ENCODE measurements at places on chromosomes 6 and 20.

DNA sequence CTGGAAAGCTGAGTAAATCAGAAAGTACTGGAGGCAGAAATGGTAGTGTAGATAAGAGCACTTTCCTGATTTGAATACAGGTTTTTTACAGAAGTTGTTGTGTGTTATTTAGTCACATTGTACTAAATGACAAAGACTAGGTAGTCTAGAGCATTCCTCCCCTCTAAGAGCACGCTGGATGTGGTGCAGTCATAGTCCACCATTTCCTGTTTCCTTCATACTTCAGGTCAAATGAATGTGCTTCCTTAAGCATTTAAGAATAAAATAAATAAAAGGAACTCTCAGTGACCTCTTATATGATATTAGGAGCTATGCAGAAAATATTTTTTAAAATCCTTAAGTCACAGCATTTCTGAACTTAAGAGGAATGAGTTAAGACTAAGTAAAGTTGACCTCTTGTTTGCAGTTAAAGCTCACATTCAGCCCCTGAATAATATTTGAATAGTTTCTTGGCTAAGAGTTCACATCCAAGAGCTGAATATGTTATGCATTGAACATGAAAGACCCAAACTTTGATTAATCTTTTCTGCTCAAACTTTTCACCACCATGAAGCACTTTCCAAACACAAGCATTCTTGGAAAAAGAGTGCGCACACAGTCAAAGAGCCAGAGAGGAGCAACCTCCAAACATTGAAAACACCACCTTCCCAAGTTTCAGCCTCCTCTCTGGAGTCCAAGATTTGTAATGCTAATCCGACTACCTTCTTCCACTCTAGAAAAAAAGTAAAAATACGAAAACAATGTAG is 53.4 kb upstream of the TMEM30A start:
- no peak for DNase-seq

DNA sequence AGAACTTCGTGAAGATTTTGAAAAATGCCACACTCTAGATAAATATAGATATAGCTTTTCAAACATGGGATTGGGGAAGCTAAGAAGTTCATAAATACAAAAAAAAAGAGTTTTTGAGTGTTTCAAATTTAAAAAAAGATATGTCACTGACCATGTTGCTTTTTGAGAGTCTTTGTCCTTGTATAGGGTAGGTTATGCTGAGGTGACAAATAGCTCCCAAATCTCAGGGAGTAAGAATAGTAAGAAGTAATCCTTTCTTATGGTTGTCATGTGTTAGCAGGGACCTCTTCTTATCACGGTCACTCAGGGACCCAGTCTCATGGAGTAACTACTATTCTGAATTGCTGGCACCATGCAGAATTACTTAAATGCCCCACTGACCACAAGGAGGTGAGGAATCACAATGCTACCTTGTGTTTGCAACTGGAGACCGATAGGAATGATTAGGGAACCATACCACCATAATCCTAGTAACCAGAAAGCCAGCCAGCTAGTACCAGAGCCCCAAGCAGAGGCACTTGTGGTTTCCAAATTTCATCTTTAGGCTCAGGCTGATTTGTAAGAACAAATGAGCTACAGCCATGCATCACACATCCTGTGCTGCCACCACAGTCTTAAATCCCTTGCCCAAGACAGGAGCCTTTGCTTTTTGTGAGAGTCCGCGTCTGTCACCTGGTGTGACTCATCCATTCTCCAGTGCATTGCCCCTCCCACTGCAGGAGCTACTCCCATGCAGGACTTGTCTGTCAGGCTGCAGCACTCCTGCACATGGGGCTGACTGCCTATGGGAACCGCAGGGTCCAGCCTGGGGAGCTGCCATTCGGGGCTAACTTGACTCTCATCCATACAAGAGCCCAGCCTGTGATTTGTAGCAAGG is 42.4 kb upstream of the ADGRF4 start:
- peak; percentile 53 for DNase-seq

DNA sequence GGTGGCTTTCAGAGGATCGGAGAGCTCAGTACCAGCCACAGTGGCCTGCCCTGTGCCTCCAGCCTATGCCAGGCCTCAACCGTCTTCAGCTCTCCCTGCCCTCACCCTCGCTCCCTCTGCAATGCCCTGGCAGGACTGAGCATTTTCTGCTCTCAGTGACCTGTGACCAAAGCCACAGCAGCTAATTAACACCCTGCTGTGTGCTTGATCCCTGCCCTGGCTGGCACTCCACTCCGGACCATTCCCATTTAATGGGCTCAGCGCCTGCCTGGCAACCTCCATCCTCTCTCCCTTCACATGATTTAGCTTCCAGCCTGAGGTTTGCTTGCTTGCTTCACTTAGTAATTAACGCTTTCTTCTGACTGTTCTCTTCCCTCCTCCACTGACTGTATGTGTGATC is 287.5 kb downstream of the LRFN2 start:
- no peak for DNase-seq

DNA sequence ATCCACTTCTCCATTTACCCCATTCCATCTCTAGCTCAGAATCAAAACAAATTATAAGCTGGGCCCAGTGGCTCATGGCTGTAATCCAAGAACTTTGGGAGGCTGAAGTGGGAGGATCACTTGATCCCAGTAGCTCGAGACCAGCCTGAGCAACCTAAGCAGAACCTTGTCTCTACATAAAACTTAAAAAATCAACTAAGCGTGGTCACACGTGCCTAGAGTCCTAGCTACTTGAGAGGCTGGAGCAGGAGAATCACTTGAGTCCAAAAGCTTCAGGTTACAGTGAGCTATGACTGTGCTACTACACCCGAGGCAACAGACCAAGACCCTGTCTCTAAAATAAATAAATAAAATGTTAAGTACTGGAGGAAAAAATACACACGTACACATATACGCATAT is 74.7 kb upstream of the RUNX2 start:
- no peak for DNase-seq

DNA sequence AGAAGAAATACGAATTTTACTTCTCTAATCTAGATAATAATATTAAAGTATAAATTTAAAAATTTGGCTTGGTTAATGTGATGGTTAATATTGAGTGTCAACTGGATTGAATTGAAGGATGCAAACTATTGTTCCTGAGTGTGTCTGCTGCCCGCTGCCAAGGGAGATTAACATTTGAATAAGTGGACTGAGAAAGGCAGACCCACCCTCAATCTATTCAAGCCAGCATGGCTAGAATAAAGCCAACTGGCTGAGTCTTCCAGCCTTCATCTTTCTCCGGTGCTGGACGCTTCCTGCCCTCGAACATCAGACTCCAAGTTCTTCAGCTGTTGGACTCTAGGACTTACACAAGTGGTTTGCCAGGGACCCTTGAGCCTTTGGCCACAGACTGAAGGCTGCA is 152.7 kb downstream of the TBXT start:
- no peak for DNase-seq

DNA sequence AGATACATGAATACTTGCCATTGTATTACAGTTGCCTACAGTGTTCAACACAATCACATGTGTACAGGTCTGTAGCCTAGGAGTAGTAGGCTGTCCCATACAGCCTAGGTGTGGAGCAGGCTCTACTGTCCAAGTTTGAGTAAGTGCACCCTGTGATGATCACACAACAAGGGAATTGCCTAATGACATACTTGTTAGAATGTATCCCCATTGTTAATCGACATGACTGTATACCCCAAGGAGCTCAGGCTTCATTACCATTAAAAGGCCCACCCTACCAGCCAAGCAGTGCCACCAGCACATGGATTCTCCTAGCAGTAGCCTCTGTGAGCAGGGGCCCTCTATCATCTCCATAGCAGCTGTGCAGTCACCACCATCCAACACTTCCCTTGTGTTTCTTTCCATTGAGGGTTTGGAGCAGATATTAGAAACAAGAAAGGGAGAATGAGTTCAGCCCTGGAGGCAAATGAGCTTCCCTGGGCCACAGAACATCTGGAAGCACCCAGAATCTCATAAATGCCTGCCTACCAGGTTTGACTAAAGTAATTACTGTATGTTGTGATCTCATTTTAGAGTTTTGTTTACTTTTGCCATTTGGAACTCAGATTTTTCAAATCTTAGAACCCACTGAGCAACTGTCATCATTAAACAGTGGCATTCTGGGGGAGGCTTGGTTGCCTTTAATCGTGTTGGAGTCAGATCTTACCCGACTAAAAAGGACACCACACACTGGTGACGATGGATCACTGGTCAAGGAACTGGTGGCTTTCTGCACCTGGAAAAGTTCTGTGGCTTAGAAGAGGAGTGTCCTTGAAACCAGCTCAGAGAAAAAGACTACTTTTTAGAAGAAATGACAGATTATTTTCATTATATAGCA is 104.9 kb downstream of the TULP4 start:
- DNase-seq = no peak

- DNase-seq = peak; percentile 80
Observed at GRCh38 chr20:3679749-3680700, 1.8 kb downstream of the ADAM33 start.

- no peak for DNase-seq
Observed at GRCh38 chr6:131004387-131004755, 58.7 kb downstream of the EPB41L2 start.

- no peak for DNase-seq
Observed at GRCh38 chr20:53321596-53321995, 272.0 kb downstream of the ZNF217 start.

- DNase-seq = peak; percentile 16
Observed at GRCh38 chr6:113397236-113397635, 459.9 kb upstream of the MARCKS start.

GRCh38 chr20:25011831-25012241 is 19.3 kb upstream of the APMAP start:
- no peak for DNase-seq

DNA sequence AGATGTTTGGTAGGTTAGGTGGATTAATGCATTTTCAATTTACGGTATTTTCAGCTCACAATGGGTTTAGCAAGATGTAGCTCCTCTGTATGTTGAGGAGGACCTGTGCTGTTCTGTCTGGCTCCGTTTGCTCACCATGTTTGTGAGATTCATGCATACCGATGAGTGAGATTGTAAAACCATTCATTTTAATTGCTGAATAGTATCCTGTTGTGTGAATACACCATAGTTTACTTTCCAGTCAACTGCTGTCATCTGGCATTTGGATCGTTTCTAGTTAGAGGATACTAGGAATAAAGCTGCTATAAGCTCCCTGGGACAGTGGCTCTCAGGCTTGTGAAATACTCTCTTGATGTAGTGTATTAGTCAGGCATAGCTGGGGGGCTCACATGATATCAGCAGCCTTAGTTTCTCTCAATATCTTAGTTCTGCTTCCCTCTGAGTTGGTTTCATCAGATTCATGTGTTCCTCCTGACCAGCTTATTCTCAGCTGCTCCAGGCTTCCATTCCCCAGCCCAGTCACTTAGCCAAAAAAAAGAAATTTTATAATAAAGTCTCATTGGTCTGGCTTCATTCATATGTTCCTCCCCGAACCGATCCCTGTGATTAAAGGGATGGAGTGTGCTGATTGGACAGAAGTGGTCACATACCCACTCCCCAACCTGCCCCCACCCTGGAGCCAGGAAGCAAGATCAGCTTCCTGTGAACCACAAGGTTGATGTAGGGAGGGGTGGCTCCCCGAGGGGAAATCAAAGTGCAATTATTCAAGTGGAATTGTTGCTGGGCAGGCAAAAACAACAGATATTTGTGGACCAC is 10.9 kb upstream of the B4GALT5 start:
- DNase-seq = peak; percentile 64

- DNase-seq = peak; percentile 76
Observed at GRCh38 chr6:26103141-26103769, 16.0 kb downstream of the HFE start.

- DNase-seq = no peak
Observed at GRCh38 chr6:158041370-158041769, 59.7 kb downstream of the SYNJ2 start.

DNA sequence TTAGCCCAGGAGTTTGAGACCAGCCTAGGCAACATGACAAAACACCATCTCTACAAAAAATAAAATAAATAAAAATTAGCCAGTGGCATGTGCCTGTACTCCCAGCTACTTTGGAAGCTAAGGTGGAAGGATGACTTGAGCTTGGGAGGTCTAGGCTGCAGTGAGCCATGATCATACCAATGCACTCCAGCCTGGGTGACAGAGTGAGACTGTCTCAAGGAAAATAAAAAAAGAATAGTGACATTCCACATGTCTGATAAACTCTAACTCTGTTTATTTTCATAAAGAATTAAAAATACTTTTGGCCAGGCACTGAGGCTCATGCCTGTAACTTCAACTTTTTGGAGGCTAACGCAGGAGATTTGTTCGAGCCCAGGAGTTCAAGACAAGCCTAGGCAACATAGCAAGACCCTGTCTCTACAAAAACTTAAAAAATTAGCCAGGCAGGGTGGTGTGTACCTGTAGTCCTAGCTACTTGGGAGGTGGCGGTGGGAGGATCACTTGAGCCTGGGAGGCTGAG is 115.1 kb downstream of the GJA1 start:
- DNase-seq = no peak

GRCh38 chr20:48717095-48717672 is 110.6 kb downstream of the PREX1 start:
- no peak for DNase-seq

DNA sequence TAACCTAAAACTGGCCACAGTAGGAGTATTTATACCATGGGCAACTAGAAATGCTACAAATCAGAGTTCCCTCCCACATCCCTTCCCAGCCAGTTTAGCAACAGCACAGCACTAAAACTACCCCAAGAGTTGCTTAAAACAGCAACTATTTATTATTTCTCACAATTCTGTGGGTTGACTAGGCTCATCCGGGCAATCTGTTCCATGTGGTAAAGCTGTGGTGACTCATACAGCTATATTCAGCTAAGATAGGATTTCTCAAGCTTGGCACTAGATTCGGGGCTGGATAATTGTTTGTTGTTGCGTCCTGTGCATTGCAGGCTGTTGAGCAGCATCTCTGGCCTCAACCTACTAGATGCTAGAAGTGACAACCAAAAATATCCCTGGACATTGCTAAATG is 8.6 kb upstream of the HECA start:
- DNase-seq = peak; percentile 98

- DNase-seq = no peak
Observed at GRCh38 chr20:17987988-17988387, 19.2 kb downstream of the MGME1 start.

GRCh38 chr20:57498425-57499400 is 26.2 kb downstream of the CTCFL start:
- no peak for DNase-seq

DNA sequence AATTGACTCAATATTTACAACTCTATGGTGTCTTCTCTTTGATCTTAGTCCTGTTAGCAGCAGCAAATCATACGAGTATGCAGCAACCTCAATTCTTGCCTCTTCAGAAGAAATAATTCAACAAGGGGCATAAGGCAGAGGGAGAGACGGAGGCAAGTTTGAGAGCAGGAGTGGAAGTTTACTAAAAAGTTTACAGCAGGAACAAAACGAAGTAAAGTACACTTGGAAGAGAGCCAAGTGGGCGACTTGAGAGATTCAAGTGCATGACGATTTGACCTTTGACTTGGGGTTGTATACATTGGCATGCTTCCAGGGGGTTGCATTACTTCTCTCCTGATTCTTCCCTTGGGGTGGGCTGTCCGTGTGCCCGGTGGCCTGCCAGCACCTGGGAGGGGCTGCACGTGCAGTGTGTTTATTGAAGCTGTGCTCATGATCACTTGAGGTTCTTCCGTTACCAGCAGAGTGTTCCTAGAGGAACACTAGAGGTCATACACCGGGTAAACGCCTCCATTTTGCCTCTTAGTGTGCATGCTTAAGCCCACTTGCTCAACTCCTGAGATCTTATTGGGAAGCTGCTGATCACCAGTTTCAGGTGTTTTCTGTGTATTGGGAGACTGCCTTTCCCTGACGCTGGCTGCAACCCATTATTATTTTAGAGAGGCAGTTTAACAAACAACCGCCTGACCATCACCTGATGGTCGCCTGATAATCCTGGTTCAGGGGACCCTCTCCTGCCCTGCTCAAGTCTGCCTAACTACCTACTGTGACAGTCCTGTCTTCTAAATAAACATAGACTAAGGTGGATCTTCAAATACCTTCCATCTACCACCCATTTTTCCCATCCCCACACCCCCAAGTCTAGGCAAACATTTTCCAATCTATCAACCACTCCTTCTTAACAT is 172.4 kb upstream of the MYLIP start:
- DNase-seq = no peak
